Activated CD4-positive, alpha-beta T cell treated with anti-CD3 and anti-CD28 coated beads for 24 hours (primary cell): ENCODE measurements at places on chromosomes 11 and 22.

DNA sequence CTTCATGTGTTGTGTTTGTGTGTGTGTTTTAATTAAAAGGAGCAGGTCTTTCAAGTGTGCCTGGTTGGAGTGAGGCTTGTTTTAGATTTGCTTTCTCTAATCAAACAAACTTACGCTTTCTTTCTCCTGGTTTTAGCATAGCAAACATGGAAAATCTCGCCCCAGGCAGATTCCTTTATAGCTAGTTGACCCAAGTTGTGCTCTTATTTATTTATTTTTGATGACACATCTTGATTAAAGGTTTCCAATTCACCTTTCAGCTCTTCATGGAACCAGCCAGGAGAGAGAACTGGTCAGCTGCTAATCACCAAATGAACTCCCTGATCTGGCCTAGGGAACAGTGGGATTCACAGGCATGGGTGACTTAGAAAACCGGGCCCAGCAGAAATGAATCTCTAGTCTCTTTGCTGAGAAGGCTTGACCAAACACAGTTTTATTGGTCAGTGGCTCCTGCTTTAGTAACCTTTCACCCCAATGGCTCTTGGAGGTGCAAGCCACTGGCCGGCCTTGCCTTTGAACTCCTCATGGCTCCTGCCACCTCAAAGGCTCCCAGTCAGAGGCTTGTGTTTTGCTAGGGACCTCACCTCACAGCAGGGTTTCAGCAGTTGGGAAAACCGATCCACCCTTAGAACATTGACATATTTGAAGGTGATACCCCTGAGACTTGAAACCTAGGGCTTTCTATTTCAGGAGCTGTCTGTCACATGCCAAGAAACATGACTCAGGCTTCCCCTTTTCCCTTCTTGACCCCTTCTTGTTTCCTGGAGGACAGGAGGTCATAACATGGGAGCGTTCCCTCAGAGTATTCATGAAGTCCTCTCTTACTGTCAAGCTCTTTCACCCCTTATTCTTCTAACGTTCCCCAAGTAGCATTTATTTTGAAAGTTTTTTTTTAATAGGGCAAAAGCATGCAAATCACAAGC lies 48.8 kb downstream of the EXT2 start:
- no peak for DNase-seq

- no peak for DNase-seq
Observed at GRCh38 chr11:7514099-7514591, 346 bp downstream of the PPFIBP2 start.

- DNase-seq: no peak
Observed at GRCh38 chr11:15883455-15883920, 472.9 kb downstream of the SOX6 start.

DNA sequence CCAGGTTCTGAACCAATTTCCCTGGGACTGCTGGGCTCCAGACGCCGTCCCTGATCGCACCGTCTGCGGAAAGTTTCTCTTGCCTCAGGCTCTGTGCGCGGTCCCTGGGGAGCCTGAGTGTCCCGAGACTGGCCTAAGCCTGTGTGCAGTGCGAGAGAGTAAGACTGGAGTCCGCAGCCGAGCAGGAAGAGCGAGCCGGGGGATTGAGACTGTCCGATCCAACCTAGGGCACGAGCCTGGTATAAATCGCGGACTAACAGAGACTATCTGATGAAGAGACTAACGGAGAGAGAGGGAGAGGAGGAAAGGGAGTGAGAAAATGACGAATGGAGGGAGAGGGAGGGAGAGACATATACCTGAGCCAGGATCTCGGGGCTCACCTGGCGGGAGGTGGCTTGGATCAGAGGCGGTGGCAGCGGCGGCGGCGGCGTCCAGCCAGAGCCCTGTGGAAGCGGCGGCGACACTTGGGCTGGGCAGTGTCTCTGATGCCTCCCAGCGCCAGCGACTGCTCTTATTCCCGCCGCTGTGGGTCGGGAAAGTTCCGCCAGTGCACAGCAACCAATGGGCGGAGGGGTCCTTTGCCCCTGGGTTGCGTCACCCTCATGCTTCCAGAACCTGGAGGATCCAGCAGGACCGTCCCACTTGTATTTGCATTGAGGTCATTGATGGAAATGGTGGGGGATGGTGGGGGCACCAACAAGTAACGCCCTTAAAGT lies at the start of gene CALCA:
CALCA (minus strand) TSS at position 487 of the 716 bp plus-strand sequence. CDS start 1,159 bp downstream, outside the sequence.
- no peak for DNase-seq

DNA sequence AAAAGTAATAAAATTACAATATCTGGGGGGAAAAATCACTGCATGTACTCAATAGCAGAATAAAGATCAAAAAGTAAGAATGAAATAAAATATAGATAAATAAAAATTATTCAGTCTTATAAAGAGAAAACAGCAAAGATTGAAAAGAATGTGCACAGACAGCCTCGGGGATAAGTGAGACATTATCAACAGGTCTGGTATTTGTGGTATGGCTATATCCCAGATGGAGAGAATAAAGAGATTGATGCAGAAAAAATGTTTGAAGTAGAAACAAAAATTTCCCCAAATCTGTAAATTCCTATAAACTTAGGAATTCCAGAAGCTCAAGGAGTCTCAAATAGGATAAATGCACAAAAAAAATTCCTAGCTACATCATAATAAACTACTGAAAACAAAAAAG lies 74.5 kb upstream of the LUZP2 start:
- no peak for DNase-seq

DNA sequence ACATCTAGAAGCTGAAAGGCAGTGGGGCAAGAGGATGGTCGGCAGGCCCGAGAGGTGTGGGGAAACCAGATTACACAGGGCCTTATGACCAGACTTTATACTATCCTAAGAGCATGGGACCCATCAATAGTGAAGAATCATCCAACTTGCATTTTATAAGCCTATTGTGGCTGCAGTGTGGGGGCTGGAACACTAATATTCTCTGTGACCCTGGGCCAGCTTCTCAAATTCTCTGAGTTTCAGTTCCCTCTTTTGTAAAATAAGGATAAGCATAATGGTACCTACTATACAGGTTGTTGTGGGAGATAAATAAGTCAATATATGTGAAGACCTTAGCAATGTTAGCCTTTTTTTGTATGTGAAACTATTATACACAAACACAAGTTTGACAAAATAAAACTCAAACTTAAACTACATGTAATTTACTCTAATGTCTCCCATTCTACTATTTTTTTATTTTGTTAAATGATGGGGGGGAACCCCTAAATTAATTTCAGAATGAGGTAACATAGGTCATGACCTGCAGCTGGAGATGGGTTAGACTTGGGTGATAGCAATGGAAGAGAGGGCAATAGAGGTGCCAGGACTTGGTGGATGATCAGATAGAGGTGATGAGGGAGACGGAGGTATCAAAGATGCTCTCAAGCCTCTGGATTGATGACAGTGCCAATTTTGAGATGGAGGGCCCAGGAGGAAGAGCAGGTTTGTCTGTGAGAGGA lies 30.1 kb downstream of the SMCO4 start:
- no peak for DNase-seq

DNA sequence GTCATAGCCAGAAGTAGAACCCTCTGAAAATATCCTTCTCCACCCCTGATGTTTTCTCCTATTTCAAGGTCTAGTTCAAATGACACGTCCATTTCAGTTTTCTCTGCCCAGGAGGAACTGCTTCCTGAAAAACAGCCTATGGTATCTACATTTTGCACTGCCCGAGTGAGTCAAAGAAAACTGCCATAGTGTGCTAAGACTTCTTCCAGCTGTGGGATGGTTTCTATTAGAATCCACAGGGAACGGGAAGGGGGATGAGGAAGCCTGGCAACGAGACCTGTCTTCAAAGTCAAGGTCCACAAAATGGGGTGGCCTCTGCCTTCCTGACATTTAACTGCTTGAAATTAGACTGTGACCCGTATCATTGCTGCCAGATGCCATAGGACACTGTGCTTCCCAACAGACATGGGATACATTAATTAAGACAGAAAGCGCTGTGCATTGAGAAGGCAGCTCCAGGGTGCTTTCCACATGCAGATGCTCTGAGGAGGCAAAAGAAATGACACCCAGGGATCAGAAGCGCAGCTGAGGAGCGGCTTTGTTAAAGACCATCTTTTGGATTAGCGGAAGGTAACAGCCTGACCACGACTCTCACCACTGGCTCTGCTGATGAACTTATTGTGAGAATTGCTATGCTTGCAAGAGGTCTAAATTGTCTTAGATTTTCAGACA lies 39.4 kb upstream of the NUP50 start:
- DNase-seq: no peak

GRCh38 chr11:128662076-128662475 lies 31.8 kb upstream of the FLI1 start:
- no peak for DNase-seq

GRCh38 chr22:42702675-42703074 lies 18.0 kb downstream of the A4GALT start:
- DNase-seq: no peak

DNA sequence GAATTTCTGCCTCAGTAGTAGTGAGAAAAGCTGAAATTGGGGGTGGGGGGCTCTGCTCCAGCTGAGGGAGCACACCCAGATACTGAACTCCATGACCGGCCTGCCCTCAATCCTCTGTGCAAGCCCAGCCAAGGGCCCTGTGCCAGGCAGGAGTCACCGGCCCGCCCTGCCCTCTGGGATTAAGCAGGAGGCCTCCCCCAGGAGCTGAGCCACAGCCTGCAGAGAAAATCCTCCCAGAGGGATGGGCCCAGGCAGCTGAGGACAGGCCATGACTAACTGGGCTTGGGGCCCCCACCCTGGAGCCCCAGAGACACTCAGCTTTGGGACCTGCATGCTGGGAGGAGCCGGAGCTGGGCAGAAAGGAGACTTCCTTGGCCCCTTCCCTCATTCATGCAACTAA lies 48.8 kb downstream of the MN1 start:
- DNase-seq: no peak

DNA sequence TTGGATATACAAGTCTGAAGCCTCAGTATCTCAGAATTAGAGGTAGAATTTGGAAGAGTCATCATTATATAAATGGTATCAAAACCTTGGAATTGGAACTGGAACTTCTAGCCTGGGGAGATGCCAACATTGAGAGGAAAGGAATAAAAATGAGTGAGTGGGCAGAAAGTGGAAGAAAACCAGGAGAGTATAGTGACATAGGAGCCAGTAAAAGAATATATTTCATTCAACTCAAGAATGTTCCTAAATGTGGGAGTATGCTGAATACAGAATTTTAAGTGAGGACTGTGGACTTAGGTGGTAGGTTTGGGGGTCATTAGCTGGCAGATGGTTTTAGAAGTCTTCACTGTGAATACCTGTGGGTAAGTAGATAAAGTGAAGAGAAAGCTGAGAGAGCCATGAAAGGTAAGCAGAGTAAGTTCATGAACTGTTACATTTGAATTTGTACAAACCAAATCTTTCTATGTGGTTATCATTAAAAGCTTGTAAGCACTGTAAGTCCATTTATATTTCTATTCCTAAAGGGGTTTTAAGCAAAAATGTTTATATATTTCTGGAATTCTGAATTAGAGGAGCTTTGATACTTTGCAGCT lies 60.2 kb downstream of the PDHX start:
- DNase-seq: no peak

DNA sequence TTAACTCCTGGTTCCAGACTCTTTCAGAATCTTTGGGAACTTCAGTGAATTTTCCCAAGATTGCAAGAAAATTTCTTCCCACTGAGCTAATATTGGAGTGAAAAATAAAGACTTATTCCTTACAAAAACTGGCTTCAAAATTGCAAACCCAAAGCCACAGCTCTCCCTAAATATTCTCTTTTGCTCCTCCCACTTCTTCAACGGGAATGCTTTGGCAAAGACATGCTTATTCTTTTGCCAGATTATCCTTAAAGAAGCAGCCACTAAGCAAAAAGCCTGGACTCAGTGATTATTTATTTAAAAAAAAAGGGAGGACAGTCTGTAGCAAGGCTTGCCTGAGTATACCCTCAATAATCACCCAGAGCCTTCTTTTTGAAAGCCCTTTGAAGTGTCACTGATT lies 902.4 kb upstream of the CCDC90B start:
- no peak for DNase-seq

DNA sequence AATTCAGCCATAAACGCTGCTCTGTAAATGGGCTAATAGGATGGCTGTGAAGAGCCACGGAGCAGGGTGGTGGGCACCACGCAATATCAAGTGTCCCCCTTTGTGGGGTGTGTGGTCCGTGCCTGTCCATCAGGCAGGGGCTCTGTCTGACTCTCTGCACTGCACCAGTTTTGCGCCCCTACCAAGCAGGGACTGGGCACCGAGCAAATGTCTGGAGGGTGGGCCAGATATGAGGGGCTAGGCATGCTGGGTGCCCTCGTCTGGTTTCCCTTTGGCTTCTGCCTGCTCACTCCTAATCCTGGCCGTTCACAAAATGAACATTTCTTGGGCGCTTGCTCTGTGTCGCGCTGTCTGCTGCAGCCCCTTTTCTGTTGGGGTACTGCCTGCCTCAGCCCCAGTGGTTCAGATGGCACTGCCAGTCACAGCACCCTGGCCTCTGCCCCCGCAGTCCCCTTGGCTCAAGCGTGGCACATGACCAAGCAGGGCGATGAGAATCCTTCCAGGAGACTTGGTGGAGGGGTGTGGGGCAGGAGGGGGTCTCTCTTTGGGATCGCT lies 37.1 kb upstream of the CELSR1 start:
- DNase-seq: no peak

DNA sequence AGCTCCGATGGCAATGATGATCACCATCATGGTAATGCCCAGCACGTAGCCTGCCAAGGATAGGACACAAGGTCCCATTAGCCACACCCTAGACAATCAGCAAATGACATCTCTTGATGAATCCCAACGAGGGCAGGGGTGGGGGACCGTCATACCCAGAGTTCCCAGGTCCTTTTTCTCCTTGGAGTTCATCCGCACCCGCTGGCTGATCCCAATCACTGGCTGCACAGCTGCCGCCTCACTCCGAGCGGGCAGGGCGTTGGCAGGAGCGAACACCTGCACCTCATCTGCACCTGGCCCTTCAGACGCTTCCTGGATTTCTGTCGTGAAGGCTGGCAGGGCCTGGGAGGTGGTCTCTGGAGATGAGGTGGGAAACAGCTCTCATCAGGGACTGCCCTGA lies 2.9 kb downstream of the PIK3IP1 start:
- DNase-seq: no peak

DNA sequence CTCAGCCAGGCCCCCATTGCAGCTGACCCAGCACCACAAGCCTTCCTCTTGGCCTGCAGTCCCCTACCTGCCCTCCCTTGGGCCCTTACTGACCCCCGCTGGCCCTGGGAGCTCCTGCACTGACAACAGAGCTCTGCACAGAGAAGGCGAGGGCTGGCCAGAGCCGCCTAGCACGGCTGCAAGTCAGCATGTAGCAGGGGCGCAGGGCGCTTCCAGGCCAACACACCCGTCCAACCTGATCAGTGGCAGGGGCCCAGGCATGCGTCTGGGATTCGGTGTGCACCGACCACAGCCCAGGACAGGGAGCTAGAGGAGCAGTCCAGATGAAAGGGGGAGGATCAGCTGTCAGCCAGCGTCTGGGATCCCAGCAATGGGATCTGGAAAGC lies 7.6 kb downstream of the WNT7B start:
- no peak for DNase-seq

- DNase-seq: no peak
Observed at GRCh38 chr22:35947794-35948425, 80.7 kb downstream of the RBFOX2 start.
